ENCODE measurements at places on chromosomes 6 and 20.

- no peak for DNase-seq
These were observed 24.5 kb downstream of the TTBK1 start for GRCh38 chr6:43267619-43268354.

DNA sequence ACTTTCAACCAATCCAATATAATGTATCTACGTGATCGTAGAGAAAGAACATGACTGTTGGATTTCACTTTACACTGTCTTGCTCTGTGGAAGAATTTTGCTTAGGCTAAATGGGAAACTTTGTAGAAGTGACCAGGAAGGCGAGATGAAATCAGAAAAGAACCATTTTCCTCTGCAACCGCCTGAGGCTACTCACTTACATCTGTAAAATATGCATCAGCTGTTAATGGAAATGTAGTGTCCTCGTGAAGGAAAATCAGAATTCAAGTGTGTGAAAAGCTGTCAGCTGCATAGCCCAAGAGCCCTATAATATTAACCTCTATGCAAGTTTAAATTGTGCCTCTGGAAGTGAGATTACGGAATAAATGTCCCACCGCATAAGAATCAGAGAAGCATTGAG is 277.9 kb downstream of the C6orf118 start:
- DNase-seq = no peak

GRCh38 chr6:252775-253535 is 39.3 kb upstream of the DUSP22 start:
- DNase-seq = no peak

GRCh38 chr6:148779142-148779562 is 32.3 kb downstream of the UST start:
- DNase-seq = no peak

DNA sequence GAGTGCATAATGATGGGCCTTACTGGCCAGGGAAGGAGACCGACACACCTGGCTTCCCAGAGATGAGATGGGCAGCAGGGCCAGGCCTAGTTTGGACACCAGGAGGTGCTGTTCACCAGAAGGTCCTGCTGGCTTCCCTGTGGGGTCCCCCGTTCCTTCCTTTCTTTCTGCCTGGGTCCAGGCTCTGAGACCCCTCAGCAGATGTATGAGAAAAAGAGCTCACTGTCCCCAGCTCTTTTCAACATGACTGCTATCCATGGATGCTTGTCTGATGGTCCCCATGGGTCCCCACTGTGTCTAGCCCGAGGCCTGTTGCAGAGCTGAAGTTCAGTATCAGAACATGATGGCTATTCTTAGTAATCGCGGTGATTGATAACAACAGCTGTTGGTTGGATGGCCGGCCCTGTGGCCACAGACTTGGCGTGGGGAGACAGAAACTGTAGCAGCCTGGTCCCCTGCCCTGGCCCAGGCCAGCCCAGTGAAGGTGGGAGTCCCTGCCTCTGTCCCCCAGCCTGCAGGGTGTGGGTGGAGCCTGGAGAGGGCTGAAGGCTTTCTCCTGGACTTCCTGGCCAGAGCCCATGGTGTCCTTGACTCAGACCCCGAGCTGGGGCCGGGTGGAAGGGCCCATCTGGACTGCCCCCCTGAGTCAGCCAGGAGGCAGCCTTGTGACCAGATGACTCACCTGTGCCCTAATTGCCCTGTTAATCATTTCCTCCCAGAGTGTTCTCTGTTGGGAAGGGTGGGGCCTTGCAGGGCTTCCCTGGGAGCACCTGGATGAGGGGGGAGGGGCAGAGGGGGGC is 9.9 kb upstream of the BAK1 start:
- no peak for DNase-seq

DNA sequence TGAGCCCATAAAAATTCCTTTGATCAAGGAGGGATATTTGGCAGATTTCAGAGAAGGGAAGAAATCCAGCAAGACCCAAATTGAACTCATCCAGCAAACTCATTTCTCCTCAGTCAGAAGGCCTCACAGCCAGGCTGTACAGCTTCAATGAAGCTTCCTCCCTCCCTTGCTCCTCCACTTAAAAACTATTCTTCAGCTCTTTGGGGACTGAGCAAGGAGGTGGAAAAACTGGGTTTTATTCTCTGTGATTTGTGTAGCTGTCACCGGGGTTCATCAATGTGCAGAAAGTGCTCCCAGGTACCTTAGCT is 158.7 kb upstream of the ZNF184 start:
- no peak for DNase-seq

GRCh38 chr6:7473805-7474719 is 67.4 kb upstream of the DSP start:
- no peak for DNase-seq

Data from smooth muscle cell of the brain vasculature (primary cell).